Iris pigment epithelial cell (primary cell): ENCODE measurements at places on chromosomes 12 and 14.

DNA sequence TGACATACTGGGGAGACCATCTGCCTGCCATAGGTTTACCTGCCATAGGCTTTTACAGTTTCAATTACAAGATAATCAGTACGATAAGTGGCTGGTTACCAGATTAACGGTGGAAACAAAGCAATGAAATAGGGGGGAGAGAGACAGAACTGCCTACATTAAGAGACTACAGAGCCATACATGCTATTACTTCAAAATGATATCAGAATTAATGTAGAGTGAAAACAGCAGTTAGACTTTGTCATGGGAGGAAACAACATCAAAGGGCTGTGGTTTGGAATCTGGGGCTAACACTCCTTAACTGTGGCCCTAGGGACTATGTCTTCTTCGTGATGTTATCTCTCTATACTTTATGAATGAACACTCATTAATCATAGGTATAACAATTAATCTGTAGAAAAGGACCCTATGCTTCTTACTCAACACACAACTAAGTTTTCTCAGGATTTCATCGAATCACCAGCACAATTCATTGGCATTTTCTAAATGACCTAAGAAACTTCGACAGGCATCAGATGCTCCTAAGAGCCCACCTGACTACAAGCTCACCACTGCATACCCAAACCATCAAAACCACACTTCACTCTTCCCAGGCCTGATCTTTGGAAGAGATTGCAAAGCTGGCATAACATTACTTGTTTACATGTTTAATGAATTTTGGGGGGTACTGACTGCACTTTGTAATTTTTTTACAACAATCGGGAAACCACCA is 475.6 kb upstream of the SOX5 start:
- DNase-seq, result peak; percentile 1

DNA sequence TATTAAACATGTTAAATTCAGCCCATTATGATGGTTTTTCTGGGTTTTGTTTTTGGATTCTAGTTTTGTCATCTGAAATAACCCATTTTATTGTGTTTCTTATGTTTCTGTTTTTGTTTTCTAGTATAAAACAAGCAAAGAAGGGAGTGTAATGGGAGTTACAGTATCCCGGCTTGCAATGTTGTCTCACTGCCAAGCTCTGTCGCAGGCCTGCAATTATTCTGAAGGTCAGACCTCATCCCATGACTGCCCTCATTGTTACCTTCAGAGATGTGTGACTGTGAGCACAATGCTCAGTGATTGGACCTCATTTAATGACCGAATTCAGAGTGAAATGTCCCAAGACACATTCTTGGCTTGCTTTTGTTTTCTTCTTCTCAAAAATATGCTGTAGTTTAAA is 73.0 kb upstream of the ATF1 start:
- peak; percentile 56 for DNase-seq

DNA sequence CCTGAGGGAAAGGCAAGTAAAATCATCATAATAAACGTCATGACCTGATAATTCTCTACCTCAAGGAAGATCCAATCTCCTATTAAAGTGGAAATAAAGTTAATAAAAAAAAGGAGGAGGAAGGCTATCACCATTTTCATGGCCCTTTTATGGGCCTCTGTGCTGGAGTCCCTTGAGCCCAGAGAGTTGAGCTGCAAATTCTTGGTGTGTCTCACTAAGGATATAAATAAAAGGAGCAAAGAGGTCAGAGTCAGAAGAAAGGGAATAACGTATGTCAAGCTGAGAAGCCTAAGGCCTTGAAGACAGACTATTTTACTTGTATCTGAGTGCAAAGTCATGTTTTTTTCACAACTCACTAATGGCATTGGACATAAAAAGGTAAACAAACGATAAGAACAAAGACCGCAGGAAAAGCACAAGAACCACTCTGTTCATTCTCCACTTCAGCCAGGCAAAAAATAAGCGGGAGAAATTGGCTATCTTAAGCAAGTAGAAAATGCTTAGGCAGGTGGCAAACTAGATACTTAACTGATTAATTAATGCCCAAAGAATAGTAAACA is 12.0 kb upstream of the SMIM10L1 start:
- DNase-seq, result no peak

DNA sequence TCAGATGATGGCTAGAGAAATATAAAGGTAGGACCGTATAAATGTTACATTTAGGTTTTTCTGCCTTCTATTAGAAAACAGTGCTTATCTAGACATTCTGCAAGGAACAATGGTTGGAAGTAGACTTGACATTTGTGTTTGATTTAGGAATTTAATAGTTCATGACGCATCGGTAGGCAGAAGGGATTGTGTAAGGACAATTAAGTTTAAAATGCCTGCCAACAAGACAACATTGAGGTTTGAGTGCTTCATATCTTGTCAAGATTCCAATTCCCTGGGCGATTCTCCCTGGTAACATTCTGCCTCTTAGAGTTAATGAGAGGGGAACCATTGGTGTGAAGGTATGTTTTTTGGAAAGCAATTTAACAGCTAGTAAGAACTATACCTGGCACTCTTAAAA is 186.8 kb upstream of the RBM19 start:
- DNase-seq, result no peak

DNA sequence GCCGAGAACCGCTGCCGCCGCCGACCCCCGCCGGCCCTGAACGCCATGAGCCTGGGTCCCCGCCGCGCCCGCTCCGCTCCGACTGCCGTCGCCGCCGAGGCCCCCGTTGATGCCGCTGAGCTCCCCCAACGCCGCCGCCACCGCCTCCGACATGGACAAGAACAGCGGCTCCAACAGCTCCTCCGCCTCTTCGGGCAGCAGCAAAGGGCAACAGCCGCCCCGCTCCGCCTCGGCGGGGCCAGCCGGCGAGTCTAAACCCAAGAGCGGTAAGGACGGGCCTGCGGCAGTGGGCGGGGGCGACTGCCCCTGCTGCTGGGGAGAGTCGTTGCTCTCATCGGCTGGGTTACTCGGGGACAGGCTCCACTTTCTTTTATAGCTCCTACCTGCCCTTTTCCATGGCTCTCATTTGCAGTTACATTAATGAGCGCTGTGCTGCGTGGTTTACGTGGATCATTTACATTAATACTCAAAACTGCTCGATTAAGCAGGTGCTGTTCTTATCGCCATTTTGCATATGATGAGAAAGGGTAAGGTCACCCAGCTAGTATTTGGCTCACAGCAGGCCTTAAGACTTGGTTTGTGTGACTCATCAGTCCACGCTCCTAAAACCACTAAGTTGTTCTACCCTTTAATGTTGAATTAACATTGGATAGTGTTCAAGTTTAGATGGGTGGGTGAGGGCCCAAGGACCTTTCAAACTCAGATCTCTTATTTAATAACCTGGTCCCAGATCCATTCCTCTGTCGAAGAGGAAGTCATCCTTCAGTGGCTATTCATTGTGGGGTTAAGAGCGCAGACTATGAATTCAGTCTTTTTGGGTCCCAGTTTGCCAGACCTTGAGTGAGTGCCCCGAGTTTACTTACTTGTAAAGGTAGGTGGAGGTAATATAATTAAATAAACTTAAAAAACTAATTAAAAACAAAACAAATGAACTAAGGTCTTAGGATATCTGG is 823 bp downstream of the RNF10 start:
- DNase-seq, result peak; percentile 93

GRCh38 chr12:97005646-97006045 is 98.6 kb downstream of the NEDD1 start:
- DNase-seq, result no peak

DNA sequence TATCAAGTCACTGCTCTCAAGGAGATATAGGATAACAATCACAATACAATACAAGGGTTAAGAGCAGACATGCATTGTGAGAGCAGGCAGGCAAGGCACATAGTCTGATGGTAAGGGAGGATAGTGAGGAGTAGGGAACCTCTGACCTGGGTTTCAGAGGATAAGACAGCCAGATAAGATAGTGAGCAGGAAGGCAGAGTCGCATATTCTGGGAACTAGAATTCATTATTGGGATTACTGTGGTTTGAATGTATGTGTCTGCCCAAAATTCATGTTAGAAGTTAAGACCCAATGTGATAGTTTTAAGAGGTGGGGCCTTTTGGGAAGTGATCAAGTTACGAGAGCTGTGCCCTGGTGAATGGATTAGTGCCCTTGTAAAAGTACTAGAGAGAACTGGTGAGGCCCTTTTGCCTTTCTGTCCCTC is 14.4 kb upstream of the ATF1 start:
- no peak for DNase-seq

- DNase-seq, result no peak
These were observed 194.8 kb upstream of the SEL1L start for GRCh38 chr14:81728447-81728846.

DNA sequence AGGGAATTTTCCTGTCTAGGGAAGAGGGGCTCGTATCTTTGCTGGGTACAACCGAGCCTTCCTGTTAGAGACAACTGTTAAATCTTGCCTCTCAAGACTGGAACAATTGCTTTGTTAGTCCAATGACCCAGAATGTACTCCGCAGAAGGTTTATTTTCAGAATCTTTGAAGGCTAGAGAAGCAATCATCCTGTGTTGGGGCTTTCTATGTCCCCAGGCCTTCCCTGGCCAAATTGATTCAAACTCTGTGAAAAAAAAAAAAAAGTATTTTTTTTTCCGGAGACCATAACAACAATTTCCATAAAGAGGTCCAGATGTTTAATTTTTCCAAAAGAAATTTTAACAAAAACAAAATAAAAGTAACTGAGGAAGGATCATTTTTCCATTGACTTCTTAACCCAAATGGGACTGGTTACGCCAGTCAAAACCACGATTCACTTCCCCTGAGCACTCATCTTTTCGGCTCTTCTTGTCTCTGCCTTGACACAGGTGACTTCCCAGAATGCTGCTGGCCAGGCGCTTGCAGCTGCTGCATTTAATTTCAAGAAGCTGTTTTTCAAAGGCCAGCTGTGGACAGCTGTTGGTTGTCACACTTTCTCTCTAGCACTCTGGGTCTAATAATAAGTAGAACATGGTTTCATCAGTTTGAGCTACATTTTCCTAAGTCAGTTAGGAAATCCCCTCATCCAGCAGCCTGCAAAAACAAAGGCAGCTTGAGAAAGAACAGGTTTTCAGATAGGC is 81.6 kb upstream of the MANSC4 start:
- peak; percentile 31 for DNase-seq

- no peak for DNase-seq
These were observed 13.7 kb downstream of the KRT71 start for GRCh38 chr12:52539083-52539820.

DNA sequence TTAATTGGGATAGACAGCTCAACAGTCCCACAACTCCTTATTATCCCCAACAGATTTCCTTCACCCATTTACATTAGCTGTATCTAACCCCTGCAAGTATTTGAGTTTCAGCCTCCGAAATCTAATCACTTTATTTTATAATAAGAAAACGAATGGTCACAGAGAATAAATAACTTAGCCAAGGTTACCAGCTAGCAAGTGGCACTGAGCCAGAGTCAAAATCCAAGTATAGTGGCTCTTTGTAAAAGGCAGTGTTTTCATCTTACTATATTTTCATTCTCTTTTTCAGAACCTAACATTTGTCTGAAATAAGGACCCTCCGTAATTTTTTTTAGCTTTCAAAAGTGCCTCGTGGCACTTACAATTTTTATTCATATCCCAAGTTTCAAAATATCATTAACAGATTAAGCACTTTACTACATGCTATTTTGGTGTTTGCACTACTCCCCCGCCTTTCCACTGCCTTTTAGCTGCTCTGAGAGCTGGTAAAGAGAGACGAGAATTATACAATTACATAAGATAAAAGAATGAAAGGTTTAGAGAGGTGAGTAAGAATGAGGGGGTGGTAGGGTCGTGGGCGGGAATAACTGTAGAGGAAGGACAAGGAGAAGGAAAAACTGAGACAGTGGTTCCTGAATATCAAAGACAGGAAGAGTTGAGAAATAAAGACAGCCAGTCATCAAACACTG is 3.7 kb upstream of the USP15 start:
- DNase-seq, result peak; percentile 54

DNA sequence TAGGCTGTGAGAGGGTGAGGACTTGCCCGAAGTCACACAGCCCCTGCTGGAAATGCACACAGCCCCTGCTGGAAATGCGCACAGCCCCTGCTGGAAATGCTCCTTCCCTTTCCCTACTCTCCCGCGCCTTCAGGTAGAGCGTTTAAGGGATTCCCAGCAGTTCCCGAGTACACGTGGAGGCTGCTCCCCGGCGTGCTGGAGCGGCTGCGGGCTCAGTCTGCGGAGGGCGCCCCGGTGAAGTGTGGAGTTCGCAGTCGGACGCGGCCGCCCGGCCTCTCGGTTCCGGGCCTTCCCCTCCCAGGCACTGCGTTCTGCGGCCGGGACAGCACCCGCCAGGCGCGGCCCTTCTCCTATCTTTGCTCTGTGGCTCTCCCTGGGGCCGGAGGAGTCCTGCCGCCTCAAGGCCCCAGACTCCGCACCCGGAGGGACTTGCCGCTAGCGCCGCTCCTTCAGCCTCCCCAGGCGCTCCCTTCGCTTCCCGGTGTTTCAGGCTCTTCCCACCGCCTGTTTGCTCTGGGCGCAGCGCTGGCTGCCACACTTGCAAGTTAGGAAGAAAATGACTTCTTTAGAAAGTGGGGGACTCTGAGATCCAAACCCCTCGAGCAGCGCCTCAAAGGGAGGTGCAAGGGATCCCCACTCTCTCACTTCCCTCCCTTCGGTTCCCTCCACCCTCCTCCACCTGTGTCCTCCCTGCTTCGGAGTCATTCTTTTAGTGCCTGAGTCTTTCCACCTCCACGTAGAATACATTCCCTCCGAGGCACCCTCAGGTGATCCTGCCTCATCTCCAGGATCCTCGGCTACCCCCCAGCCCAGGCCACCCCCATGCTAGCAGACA is 8.3 kb upstream of the TBX5 start:
- DNase-seq, result no peak

GRCh38 chr14:57060276-57060955 is 208.3 kb downstream of the EXOC5 start:
- peak; percentile 3 for DNase-seq

- DNase-seq, result peak; percentile 26
These were observed 790 bp downstream of the GTF2A1 start for GRCh38 chr14:81219759-81220579.

DNA sequence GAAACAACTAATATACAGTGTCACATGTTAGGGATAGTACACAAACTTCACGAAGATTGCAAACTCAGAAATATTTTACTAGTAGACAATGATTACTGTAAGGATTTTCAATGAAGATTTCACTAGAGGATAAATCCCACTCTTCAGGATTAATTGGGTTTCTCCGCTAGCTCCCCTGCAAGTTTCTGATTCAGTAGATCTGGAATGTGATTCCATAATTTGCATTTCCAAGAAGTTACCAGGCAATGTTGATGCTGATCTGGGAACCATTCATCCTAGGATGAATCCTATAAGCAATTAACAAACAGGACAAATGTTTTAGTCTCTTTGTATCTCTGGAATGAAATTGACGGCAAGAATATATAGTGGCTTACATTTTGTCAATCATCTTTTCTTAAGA is 272.4 kb downstream of the ALX1 start:
- DNase-seq, result no peak

DNA sequence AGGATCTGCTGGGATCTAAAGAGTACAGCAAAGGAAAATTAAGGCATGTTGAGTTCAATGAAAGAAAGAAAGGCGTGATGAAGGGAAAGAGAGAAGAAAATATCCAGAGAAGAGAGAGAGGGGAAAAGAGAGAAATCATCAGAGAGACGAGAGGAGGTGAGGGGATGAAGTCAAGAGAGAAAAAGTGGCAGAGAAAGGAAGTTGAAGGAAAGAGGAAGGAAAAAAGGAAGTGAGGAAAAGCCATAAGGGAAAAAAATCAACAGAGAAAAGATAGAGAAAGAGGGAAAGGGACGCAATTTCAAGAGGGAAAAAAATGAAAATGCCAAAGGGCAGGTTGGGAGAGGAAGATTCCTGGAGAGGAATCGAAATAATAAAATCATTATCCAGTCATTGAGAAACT is 40.4 kb downstream of the LLPH start:
- no peak for DNase-seq
